ENCODE measurements at places on chromosomes 7 and 10.
A peak's percentile ranks its signal among the peaks of the same experiment; 100 is the strongest.

- DNase-seq = no peak
These were observed 777.7 kb downstream of the LRMDA start for GRCh38 chr10:76209135-76209534.

DNA sequence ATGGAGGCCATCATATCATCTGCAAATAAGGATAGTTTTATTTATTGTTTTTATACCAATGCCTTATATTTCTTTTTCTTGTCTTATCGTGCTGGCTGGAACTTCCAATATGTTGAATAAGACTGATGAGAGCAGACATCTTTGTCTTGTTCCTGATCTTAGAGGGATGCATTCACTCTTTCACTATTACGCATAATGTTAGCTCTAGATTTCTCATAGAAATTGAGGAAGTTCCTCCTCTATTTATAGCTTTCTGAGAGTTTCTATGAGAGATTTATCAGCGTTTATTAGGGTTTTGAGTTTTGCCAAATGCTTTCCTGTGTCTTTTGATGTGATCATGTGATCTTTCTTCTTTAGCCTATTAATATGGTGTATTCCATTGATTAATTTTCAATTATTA, 49.3 kb downstream of the COL28A1 start:
- DNase-seq = no peak

DNA sequence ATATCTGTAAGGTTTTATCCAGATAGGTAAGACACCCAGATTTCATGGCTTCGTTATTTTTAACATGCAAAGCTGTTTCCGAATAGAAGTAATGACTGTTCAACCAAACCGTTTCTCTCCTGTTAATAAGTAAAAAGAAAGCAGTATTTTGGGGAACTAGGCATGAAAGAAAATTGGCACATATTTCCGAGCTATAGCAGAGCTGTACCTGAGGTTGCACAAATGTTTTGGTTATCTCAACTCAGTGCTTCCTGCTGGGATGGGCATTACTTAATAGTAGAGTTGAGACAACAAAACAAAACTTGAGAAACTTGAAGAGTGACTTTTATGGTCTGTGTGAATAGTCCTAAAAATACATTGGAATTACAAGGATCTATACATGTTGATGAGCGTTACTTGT, 564.3 kb upstream of the SORCS1 start:
- no peak for DNase-seq

DNA sequence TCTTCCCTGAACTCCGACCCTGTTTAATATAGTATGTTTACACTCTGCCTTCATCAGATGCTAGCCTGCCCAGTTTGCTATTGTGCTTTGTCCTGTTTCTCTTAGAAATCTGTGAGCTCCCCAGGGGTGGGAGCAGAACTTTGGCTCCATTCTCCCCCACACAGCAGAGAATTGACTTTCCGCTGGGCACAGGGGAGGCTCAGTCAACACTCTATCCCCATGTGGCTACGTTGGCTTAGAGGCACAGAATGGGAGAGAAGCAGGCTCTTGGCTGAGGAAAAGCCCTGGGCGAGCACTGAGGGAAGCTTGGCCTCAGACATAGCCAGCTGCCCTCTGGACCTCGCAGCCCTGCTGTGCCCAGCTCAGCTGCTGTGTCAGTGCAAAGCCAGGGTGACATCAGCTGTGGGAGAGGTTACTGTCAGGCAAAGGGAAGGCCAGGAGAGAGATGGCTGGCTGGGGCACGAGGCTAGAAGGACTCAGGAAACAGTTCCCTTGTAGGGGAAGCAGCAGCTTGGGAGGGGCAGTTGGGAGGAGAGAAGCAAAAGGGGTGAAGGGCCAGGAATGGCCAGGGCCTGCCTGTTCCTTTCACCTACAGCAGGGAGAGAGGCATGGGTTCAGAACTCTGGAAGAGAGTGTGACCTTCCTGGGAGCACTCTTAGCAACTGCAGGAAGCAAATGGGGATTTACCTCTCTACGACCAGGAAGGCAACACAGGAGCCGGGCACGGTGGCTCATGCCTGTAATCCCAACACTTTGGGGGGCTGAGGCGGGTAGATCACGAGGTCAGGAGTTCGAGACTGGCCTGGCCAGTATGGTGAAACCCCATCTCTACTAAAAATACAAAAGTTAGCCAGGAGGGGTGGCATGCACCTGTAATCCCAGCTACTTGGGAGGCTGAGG, 5.8 kb upstream of the SCD start:
- no peak for DNase-seq

DNA sequence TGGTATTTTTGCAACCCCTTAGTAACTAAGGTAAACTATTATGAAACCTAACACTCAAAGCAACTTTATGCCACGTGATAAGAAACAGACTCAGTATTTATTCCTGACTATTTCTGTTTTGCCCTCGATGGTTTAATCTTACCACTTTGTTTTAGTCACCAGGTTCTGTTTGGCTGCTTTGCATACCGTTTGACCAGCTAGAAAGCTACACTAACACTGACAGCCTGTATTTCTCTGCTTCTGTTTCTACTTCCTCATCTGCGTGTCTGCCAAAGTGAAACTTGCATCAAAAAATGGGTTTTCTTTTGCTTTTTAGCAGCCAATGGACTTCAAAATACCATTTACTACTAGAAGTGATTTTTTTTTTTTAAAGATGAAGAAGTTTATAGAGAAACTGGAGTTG, 802.5 kb downstream of the GRM8 start:
- DNase-seq = no peak

DNA sequence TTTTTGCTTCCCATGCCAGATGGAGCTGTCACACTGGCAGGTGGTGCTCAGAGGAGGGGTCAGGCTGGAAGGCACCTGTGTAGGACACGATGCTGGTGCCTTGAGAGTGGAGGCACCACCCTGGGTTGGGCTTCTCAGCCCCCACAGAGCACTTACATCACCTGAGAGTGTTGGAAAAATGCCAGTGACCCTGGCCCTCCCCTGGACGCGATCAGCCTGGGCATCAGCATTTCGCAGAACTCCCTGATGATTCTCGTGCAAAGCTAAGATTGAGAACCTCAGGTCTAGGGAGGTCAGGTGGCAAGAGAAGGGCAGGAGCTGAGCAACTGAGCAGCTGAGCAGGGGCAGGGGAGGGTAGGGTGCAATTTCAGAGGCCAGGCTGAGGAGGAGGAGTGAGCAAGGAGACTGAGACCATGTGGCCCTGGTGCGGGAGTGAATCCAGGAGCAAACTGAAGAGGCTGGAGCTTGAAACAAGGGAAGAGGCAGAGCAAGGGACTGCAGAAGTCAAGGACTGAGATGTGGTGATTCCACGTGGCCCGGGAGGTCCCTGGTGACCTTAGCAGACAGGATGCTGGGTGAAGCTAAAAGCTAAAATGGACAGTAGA, 24.7 kb upstream of the GRID1 start:
- no peak for DNase-seq

GRCh38 chr10:13973742-13974141, 357.0 kb downstream of the FRMD4A start:
- no peak for DNase-seq

DNA sequence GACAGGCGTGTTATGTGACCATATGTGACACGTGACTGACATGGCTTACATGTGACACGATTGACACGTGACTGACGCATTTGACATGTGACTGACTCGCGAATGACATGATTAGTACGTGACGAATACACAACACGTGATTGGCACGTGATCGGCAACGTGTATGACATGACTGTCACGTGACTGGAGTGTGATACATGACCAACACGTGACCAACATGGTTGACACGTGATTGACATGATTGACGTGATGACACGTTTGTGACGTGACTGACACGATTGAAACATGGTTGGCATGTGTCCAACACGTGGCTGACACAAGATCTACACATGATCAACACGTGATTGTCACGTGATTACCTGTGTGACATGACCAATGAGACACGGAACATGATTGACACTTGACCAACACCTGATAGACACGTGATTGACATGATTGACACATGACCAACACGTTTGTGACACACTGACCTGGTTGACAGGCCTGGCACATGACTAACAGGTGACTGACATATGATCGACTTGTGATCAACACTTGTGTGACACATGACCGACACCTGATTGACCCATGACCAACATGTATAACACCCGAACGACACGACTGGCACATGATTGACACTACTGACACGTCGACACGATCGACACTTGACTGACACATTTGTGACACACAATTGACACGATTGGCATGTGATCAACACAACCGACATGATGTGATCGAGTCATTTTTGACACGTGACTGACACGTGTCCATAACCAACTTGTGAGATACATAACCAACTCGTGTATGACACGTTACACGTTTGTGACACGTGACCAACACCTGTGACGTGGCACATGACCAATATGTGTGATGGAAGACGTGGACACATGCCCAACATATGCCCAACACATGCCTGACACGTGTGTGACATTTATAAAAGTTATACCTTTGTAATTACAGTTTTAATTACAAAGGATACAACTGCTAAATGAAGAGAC, 21.1 kb downstream of the CRPPA start:
- DNase-seq = no peak

GRCh38 chr7:1591876-1592275, 22.0 kb upstream of the PSMG3 start:
- no peak for DNase-seq

DNA sequence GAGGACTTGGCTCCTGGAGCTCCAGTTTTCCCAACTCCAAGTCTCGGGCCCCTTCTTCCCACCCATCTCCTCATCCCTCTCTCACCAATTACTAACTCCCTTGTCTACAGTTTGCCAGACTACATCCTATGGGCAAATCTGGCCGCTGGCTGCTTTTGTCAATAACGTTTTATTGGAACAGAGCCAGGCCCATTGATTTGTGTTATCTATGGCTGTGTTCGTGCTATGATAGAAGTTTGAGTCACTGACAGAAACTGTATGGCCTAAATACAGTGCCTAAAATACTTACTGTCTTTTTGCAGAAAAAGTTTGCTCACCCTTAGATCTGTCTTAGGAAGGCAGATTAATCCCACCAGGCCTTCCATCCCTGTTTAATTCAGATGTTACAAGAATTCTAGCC, 71.3 kb downstream of the PIP4K2A start:
- no peak for DNase-seq

DNA sequence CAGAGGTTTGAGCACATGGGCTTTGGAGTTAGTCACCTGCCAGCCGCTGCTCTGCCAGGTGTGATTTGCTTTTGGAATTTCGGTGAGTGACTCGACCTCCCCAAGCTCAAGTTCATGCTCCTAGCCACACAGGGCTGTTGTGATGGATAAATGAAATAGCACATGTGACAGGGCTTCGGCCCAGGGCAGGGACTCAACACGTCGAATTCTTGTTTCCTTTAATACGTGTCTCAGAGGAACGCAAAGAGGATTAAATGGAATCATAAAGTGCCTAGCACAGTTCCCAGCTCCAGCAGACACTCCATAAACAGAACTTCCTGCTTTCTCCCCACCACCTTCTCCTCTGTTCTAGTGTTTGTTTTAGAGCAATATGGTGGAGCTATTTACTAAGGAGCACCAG, 88.3 kb upstream of the CHST15 start:
- no peak for DNase-seq

GRCh38 chr7:152050547-152050971, 25.1 kb downstream of the GALNT11 start:
- no peak for DNase-seq

DNA sequence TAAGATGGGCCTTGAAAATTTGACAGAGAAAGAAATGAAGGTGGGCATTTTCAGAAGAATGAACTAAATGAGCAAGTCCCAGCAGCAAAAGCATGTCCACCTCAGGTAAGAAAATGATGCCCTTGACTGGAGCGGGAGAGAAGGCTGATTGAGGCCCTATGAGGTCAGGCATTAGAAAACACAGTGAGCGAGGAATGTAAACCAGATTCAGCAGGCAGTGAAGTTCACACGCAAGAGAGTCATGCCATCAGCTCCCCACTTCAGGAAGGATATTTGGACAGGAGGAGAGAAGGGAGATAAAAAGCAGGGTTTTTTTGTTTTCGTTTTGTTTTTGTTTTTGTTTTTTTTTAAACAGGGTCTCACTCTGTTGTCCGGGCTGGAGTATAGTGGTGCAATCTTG, 166.4 kb downstream of the PPP1R17 start:
- no peak for DNase-seq

DNA sequence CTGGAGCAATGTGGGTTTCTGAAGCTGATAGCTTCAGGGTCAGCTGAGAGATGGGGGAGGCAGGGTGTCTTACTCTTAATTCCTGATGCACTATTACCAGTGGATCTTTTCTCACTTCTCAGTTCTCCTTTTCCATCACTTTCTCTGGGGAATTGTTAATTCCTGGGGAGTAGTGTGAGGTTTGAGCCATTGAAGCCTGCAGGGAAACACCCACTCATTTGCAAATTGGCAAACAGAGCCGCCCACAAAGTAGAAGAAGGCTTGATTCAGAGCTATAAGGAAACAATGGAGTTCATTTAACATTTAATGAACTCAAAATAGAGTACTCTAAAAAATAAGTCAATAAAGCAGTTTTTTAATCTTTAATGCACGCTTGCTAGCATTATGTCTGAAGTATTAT, 4.3 kb upstream of the TECTB start:
- DNase-seq = no peak

GRCh38 chr10:3136336-3136735, 36.2 kb downstream of the PITRM1 start:
- no peak for DNase-seq

GRCh38 chr10:69353977-69354635, 62.6 kb downstream of the TACR2 start:
- DNase-seq = no peak

- no peak for DNase-seq
These were observed 7.5 kb upstream of the ARHGAP22 start for GRCh38 chr10:48612236-48612943.

DNA sequence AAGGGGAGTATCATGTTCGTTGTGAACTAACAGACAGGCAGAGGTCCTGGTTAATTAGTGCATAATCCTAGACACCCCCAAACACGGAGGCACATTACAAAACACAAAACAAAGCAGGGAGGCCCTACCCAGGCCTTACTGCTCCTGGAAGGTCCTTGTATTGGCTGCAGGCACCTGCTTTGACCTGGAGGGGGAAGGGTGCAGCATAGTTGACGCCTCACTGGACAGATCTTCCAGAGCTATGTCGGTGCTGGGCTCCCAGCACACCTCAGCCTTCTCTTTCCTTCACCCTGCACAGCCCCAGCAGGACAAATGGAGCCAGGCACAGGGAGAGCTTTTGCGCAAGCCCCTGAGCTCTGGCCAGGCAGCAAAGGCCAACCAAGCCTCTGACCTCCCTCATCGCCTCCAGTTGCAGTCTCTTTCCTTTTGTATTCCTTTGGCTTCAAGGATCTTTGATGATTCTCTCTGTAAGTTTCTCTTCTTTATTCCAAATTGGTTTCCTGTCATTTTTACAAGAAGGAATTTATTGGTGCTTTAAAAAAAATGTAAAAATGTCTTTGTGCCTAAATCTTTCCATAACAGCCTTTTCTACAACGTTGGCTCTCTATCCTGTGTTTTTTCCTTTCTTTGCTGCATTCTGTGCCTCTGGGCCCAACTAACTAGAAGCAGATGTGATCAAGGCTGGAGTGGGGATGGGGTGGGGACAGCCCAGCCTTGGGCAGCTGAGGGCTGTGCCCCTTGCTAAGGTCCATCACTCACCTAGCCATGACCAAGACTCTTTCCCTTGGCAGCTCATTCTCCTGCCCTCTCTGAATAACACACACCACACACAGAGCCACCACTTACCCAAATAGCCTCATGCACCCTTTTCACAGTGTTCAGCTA, 317.1 kb upstream of the NPVF start:
- DNase-seq = no peak

GRCh38 chr10:3685384-3685783, 99.6 kb downstream of the KLF6 start:
- no peak for DNase-seq

GRCh38 chr7:105808703-105809590, 67.5 kb downstream of the ATXN7L1 start:
- DNase-seq = peak; percentile 79
